CD4-positive, alpha-beta T cell treated with Interleukin-21 for 1 hour (primary cell): ENCODE measurements at places on chromosomes 5 and 9.

GRCh38 chr5:73781107-73781768 lies 155.2 kb downstream of the ARHGEF28 start:
- no peak for DNase-seq

- no peak for DNase-seq
Observed at GRCh38 chr9:97504381-97505216, 3.1 kb downstream of the TMOD1 start.

GRCh38 chr9:38003230-38003629 lies 65.8 kb downstream of the SHB start:
- peak; percentile 8 for DNase-seq

DNA sequence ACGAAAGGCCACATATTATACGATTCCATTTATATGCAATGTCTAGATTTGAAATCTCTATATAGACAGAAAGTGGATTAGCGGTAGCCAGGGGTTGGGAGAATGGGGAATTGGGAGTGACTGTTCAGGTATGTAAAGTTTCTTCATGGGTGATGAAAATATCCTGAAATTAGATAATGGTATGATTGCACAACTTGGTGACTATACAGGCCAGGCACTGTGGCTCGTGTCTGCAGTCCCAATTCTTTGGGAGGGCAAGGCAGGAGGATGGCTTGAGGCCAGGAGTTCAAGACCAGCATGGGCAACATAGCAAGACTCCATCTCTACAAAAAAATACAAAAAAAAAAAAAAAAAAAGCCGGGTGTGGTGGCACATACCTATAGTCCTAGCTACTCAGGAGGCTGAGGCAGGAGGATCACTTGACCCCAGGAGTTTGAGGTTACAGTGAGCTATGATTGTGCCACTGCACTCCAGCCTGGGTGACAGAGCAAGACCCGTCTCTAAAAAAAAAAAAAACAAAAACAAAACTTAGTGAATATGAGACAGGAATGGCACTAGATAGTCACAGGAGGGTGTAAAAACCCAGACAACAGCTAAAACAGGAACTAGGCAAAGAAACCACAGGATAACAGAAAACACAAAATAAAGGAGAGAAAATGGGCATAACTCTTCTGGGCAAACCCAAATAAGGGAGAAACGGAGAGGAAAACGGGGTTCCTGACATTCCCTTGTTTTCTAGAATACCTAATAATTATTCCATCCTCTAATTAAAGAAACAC lies 72.1 kb upstream of the ZNF618 start:
- no peak for DNase-seq

DNA sequence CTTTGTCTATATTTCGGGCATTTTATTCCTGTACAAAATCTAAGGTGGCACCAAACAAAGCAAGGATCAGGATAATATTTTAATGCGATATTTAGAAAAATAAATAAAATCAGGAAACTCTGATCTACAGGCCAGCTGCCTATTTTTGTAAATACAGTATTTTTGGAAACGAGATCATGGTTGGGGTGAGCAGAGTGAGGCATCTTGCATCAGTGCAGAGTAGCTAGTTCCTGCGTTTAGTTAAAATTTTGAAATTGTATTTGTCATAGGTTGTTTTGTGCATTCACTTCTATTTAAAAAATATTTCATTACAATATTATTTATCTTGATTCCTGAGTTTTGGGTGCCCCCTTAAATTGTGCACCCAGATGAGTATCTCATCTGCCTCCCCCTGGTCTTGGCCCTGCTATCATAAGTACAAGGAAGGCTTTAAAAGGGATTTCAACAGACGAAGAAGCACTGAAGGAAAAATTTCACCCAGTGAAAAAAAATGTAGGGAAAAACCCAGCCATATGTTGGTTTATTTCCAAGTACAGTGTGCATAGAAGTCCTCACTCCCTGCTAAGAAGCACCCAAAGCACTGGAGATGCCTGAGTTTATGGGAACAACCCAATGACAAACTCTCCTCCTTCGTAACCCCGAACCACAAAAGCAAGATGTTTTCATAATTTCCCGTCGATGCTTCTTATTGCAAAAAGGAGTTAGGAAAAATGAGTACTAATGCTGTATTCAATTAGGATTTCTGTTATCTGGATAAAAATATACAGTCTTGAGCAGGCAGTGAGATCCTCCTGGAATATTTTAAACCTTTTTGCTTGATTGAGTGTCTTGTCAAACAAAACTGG lies 304.7 kb upstream of the CLINT1 start:
- no peak for DNase-seq
